ENCODE measurements at places on chromosomes 7 and 10.
A peak's percentile ranks its signal among the peaks of the same experiment; 100 is the strongest.

DNA sequence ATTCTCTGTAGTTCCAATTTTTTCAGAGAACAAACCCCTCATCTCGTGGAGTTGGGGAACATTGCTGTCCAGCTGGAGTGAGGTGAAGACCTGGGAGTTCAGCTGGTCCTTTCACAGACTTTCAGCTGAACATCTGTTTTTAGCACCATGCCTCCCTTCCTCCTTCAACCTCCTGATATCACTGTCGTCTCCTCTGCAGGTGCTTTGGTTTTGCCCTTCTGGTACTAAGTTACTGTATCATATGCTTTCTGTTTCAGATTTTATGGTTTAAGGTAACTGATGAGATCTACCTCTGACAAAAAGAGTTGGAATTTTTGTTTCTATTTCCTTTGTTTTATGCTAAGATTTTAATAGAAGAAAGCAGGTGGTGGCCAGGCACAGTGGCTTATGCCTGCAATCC, 102.9 kb downstream of the ZNF438 start:
- DNase-seq, result no peak

- DNase-seq, result no peak
Measured at GRCh38 chr10:94315024-94315451, 47.7 kb downstream of the NOC3L start.

GRCh38 chr7:92809760-92810573, 26.4 kb downstream of the CDK6 start:
- peak; percentile 5 for DNase-seq

DNA sequence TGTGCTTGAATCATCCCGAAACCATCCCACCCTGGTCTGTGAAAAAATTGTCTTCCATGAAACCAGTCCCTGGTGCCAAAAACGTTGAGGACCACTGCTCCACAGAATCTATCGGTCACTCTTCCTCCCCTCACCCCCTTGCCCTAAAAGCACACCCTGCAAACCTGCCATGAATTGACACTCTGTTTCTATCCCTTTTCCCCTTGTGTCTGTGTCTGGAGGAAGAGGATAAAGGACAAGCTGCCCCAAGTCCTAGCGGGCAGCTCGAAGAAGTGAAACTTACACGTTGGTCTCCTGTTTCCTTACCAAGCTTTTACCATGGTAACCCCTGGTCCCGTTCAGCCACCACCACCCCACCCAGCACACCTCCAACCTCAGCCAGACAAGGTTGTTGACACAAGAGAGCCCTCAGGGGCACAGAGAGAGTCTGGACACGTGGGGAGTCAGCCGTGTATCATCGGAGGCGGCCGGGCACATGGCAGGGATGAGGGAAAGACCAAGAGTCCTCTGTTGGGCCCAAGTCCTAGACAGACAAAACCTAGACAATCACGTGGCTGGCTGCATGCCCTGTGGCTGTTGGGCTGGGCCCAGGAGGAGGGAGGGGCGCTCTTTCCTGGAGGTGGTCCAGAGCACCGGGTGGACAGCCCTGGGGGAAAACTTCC, 784 bp upstream of the SERPINE1 start:
- DNase-seq, result no peak

- DNase-seq, result no peak
Measured at GRCh38 chr10:24432478-24433416, 223.8 kb downstream of the KIAA1217 start.

DNA sequence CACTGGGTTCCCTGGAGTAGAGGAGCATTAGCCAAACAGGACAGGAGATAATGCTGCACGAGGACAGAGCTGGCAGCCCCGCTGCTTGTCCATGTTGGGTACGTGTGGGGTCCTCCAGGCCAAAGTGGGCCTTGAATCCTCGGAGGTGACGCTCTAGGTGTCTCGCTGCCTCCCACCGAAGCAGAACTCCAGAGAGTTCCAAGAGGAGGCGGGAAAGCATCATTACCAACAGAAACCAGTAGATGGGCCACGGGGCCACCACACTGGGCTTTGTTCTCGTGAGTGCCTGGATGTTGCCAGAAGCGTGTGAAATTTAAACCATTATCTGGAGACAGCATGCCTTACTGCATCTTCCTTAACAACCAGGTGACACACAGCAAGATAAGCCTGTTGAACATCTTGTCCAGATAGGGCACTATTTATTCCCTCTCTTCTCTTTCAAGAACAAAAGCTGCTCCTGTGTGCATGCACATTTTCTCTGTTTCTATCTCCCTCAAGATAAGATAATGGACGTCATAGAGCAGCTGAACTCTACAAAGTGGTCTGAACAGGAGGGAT, 56.8 kb downstream of the TNS3 start:
- no peak for DNase-seq

DNA sequence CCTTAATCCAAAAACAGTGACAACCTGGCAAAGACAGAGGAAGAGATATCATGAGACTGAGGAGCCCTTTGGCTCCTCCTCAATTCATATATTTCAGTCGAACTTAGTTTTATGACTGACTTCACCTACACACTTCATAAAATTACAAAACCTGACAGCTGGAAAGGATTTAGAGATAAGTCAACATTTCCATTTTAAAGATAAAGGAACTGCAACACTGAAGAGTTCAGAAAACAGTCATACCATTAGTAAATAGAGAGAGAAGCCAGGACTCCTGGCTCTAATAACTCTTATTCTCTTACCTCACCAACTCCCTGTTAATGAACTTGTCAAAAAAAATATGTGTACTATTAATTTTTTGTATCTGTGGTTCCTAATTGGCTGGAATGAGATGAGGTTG, 141.0 kb upstream of the COL1A2 start:
- no peak for DNase-seq

- peak; percentile 5 for DNase-seq
Measured at GRCh38 chr10:53839440-53840039, 961.5 kb downstream of the PCDH15 start.

- DNase-seq, result no peak
Measured at GRCh38 chr7:134789967-134790685, 10.7 kb downstream of the CALD1 start.

DNA sequence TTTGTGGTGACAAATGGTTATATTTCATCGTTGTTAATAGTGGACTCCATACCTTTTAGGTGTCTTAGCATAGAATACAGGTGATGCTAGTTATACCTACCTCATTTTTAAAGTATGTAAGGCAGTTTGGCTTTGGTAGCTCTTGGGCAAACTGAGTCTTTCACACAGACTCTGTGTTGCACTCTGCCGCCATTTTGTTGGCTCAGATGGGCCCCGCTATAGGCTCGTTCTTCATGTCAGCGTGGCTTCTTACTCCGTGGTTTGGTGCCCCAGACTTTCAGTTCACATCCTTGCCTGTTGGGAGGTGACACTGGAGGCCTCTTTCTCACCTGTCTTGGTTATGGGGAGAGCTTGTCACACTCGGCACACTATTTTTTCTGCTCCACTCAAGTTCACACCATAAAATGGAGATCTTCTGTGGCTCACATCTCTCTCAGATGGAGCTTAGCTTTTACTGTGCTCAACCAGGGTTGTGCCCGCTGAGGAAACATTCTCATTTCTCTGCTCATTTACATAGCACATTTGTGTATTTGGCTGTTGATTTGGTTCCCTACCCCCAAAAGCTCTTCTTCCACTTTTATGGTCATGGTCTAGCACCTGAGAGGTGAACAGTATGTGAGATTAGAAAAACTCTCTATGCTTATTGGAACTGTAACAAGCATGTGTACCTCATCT, 178.5 kb downstream of the ARID5B start:
- DNase-seq, result no peak

- DNase-seq, result no peak
Measured at GRCh38 chr7:158952776-158953175, 96.4 kb downstream of the DYNC2I1 start.

- DNase-seq, result no peak
Measured at GRCh38 chr7:152968514-152968913, 209.0 kb downstream of the ACTR3B start.

- DNase-seq, result no peak
Measured at GRCh38 chr7:13540429-13540828, 449.0 kb downstream of the ETV1 start.

DNA sequence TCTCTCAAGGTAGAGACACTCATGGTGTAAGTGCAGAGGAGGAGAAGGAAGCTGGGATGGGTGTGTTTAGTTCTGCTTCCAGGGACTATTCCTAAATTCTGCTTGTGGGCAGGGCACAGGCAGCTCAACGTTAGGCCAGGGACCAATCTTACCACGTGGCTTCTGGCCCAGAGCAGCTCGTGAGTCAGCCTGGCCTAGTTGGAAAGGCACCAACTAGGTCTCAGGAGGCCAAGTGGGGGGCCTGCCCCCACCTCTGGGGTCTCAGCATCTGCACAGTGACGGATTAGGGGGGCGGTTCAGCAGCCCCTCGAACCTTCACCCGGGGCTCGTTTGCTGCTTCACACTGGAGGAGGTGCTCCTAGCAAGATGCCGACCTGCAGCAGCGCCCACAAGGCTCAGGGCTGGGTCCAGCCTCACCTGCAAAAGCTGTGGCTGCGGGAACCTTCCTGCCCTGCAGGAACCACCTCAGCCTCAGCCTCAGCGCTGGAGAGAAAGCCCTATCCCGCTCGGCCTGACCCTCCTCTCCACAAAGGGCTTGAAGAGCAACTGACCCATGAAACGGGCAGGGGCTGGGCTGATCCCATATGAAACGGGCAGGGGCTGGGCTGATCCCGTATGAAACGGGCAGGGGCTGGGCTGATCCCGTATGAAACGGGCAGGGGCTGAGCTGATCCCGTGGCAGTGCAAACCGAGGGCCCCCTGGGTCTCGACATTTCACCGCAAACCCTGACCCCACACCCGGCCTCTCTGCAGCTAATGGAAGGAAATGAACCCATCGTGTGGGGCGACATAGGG, 447.4 kb downstream of the DNAJB6 start:
- no peak for DNase-seq

GRCh38 chr10:73889014-73889413, 14.7 kb upstream of the CAMK2G start:
- no peak for DNase-seq

DNA sequence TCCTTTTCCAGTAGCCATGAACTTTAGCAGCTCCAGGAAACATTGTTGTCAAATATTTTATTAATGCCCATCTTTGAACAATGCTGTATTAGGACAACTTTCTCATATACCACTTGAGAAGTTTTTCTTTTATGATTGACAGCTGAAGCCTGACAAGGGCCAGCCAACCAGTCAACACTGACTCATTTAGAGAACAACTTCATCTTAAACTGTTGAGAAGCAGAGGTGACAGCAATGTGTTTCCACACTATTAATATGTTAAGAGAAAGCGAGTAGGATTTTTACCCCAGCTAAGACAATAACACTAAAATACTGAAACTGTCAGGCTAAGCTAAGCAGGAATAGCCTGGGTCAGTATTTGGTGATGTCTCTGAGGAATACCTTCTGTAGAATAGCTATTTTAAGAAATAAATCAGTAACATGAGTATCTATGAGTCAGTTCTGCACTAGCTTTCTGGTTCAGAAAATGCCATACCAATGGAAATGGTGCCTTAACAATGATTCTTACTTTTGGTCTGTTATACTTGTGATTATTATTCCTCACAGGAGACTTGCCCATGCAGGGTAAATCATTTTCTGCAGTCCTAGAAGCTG, 168.8 kb upstream of the POT1 start:
- no peak for DNase-seq

DNA sequence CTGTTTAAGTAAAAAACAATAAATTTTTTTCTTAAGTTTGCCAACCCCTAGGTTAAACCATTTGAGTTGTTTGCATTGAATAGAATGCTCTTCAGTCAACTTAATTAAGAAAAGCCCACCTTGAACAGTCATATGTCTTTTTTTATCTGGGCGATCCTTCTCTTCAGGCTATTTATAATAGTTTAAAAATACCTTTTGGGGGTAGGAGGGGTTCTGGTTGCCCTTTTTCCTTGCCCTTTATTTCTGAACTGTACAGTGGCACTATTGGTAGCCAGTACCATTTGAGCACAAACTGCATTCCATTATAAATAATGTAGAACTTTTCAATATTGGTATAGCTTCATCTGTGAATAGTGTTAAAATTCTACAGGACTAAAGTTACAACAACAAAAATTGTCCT, 13.1 kb downstream of the CALU start:
- DNase-seq, result no peak

DNA sequence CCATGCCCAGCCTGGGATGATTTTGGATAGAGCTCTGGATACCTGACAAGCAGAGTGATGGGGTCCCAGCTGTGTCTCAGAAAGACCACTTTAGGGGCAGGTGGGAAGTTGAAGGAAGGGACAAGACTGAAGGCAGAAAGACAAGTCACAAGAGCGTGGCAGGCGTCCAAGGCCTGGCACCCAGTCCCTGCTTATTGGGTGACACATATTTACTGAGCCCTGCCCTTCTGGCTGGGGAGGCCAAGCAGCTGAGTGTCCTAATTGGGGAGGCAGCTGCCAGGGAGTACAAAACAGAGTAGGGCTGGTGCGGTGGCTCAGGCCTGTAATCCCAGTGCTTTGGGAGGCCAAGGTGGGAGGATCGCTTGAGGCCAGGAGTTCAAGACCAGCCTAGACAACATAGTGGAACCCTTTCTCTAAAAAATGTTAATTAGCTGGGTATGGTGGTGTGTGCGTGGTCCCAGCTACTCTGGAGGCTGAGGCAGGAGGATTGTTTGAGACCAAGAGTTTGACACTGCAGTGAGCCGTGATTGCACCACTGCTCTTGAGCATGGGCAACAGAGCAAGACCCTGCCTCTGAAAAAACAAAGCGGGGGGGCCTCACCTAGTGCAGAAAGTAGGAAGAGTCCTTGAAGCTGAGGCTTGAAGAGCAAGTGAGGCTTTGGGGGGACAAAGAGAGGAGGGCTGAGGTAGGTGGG, 53.0 kb upstream of the GTF2I start:
- DNase-seq, result no peak

- DNase-seq, result no peak
Measured at GRCh38 chr10:30207485-30208052, 141.5 kb downstream of the MTPAP start.

- DNase-seq, result no peak
Measured at GRCh38 chr7:28208506-28208905, 27.9 kb upstream of the JAZF1 start.

- no peak for DNase-seq
Measured at GRCh38 chr10:86287110-86287793, 79.3 kb downstream of the GRID1 start.

GRCh38 chr7:107957436-107957835, 45.5 kb downstream of the LAMB1 start:
- DNase-seq, result no peak

GRCh38 chr7:144650439-144650838, 185.4 kb downstream of the TPK1 start:
- no peak for DNase-seq

- no peak for DNase-seq
Measured at GRCh38 chr7:1544896-1545416, 11.0 kb downstream of the TMEM184A start.

DNA sequence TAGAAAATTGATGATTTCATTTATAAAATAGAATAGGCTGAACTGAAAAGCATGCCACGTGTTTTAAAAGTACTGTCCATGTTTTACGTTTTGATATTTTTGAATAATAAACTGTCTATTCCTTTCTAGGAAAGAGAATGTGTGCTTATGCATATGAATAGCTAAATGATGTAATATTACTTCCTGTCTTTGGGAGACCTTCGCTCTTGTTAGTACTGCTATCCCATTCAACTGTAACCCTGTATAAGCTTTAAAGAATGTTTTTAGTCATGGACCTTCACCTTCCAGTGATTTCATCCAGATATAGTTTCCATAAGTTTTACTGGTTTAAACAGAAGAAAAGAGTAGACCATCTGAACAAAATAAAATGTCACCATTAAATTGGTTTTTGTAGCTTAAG, 274.4 kb upstream of the SEMA3A start:
- DNase-seq, result no peak

- no peak for DNase-seq
Measured at GRCh38 chr10:507908-508444, 181.5 kb downstream of the DIP2C start.

- DNase-seq, result no peak
Measured at GRCh38 chr7:103336761-103337160, 7.8 kb downstream of the DNAJC2 start.

- no peak for DNase-seq
Measured at GRCh38 chr7:36775676-36776075, 51.4 kb upstream of the AOAH start.
